Activated CD8-positive, alpha-beta memory T cell treated with anti-CD3 and anti-CD28 coated beads, Interleukin-2, amount 50 U/mL, for 4 hours (primary cell): ENCODE measurements at places on chromosomes 3 and 15.

DNA sequence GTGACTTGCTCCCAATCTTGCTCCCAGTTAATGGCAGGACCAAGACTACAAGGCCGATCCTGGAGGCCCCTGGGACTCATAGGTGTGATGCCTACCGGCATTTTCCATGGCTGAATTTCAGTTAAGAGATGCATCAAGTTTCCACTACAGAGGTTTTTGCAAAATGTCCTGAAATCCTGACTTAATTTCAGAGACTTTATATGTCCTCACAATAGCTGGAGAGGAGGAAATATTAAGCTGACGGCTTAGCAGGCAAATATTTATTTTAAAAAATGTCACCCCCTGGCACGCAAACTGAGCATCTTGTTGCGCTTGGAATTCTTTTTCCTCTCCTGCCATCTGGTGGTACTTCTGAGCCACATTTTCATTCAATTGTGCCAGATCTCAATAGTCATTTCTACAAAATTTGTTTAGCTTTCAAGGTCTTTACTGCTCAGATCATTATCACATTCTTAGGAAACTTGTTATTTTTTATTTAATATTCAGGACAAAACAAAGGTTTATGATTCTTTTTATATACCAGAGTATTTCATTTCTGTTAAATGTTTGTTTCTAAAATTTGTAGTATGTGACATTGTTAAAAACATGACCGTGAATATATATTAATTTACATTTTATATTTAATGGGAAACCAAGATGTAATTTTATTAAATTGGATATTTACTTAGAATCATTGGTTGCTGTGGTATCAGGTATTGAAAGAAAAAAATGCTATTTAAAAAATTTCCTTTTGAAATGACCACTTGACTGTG is 189.2 kb upstream of the THRB start:
- DNase-seq = no peak

GRCh38 chr15:91881569-91882297 is 28.2 kb downstream of the SLCO3A1 start:
- no peak for DNase-seq

GRCh38 chr15:45225506-45226273 is 26.3 kb upstream of the SLC28A2 start:
- DNase-seq = no peak

DNA sequence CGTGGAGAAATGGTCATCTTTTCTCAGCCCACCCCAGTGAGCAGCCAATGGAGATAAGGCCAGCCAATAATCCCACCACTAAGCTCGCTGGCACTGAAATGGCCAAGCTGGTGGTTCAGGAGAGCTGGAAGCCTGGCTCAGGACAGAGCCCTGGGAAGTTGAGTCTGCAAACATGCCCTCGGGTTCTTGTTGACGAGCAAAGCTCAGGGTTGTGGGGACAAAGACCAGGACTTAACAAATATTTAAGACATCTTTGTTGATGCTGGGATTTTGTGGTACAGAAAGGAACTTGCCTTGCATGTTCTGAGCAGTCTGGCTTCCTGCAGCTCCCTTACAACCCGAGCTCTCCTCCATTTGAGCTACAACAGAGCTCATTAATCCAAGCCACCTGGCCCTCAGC is 4.4 kb downstream of the FAH start:
- DNase-seq = no peak

- no peak for DNase-seq
Observed at GRCh38 chr3:185350841-185351240, 12.1 kb upstream of the MAP3K13 start.

DNA sequence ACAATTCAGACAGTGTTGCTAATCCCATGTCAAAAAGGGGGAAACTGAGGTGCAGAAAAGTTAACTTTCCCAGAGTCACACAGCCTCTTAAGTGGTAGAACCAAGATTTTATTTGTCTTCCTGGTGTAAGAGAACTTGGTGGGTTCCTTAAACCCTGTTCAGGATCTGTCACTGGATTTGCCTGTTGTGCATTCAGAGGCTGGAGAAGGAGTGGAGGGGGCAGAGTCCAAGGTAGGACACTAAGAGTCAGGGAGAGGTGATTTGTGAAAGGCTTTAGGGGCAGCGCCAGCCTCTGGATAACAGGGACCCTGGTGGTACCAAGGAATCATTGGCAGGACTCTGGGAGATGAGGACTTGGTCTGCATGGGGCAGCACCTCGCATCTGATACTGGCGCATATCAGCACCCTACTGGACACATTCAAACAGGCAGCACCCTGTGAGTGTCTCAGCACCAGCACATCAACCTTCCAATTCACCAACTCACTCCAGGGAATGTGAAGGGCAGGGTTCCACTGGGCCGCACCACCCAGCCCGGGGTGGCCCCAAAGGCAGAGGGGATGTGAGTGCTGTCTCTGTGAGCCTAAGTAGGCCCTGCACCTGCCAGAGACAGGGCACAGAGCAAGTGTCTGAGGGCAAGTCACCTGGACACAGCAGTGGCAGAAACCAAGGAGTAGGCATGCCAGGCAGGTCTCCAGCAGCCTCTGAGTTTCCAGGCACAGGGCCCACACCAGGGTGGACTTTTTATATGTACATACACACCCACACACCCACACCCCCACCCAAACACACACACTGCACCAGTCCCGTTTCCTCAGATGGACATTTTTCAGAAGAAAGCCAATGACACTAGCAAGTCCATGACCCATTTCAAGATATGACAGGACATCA is 71.6 kb downstream of the LIPC start:
- no peak for DNase-seq

DNA sequence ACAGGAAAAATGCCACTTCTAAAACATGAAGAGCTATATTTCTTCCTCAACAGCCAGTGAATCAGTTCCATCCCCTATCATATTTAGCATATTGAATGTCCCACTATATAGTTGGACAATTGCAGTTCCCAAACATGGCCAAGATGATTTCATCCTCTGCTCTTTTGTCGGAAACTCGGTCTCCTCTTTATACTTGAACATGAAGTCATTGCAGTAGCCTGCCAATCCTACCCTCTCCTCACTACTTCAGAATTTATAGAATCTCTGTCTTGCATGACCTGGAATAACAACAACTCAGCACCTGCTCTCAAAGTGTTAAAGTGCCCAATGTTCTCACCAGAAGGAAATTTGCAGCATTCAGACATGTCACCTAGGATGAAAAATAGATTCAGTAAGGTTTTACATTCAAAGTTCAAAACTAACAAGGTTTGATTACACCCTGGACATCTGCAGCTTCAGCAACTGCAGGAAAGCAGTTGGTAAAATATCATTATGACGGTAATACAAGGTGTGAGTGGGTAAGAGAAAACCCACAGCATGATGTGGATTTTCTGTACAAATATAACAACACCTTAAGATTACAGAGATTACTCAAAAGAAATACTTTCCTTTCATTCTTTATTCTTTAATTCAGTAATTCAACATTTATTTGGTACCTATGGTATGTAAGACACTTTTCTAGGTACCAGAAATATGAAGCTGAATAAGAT is 52.5 kb downstream of the TP63 start:
- no peak for DNase-seq

DNA sequence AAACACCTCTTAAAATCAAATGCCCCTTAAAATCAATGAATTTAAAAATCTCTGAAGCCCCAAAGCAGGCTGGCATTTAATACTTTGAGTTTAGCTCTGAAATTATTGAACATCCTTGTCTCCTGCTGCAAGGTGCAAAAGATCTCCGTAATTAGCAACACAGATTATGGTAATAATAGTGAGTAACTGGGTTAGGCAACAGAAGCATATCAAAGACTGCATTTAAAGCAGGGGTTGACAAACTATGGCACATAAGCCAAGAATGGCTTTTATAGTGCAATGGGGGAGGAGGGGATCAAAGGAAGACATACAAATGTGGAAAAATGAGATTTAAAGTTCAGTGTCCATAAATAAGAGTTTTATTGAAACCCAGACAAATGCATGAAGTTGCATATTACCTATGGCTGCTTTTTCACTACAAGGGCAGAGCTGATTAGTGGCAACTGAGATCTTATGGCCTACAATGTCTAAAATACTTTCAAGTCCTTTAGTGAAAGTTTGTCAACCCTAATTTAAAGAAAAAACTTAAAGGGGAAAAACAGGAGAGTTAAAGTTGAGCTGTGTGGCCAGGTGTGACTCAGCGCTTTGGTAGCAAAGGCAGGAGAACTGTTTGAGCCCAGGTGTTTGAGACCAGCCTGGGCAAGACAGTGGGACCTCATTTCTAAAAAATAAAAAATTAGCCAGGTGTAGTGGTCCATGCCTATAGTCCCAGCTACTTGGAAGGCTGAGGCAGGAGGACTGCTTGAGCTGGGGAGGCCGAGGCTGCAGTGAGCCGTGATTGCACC is 157.6 kb downstream of the TBL1XR1 start:
- no peak for DNase-seq

- no peak for DNase-seq
Observed at GRCh38 chr3:13037458-13038117, 35.6 kb downstream of the IQSEC1 start.

DNA sequence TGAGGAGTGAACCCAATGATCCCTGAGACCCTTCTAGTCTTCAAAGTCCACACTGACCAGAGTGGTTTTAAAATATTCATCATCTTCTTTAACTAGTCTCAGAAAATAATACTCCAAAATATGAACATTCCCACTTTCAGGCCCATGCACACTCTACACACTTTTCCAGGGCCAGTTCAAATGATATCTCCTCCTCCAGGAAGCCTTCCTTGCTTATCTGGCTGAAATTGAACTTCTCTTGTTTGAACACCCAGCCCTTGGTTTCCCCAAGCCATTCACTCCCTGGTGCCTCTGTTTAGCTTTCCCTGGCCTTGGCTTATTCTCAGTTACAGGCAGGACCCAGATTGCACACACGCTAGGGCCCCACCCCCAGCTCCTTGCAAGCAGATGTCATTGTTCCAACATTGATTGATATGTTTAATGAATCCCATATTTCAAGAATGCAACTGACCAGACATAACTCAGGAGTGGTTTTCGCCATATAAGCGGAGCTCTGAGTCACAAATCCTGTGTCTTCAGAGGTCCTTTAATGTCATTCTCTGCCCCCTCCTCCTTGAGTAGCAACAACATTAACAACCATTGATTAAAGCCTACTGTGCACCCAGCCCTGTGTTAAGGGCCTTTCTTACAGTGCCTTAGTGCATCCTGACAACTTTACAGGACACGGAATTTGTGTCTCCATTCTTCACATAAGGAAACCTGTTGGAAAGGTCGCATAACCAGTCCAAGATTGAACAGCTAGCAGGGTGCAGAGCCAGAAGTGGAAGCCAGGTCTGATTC is 2.1 kb downstream of the ITGA11 start:
- no peak for DNase-seq

DNA sequence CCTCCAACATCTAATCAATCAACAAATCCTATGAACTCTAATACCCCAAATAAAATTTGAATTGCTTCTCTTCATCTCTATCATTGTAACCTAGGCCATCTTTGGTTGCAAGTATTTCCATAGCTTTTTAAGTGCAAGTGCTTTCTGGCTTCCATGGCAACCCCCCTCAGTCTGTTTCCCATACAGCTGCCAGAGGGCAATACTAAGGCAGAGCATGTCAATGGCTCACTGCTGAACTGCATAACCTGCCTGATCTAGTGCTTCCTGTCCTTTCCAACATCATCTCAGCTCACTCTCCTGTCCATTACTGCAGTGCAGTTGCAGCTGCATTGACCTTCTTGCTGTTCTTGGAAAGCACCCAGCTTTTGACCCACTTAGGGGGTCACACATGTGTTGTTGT is 198.4 kb downstream of the WNT5A start:
- no peak for DNase-seq

DNA sequence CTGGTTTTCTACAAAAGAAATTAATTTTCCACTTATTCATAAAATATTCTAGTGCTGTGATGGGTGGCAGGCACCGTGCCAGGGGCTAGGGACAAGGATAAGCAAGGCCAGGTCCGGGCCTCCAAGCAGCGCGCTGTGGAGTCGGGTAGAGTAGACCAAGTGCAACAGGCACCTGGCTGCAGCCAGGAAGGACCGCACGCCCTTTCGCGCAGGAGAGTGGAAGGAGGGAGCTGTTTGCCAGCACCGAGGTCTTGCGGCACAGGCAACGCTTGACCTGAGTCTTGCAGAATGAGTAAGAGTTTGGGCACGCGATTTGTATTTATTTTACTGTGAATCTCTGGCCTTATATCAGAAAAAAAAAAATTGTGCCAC is at the start of gene CASR:
CASR (plus strand) TSS at position 148 of the 372 bp plus-strand sequence. CDS start 70,522 bp downstream, outside the sequence.
- no peak for DNase-seq

DNA sequence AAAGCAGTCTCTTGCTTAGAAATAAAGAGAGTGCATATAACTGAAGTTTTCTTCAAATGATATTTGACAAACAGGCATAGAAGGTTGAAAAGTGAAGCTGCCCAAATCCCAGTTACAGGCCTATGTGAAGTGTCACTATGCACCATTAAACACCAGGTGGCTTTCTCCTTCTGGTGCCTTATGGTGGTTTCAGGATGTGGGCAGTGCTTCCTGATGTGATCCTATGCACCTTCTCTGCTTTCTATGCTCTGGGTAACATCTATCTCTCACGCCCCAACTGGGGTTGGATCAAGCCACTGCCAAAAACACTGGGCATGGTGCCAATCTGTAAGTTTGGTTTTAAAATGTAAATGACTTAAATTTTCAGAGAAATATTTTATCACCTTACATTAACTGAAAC is 744.7 kb downstream of the TUSC7 start:
- no peak for DNase-seq

- DNase-seq = no peak
Observed at GRCh38 chr15:57335719-57336118, 40.6 kb upstream of the CGNL1 start.
